ENCODE measurements at places on chromosomes 1 and 21.
A peak's percentile ranks its signal among the peaks of the same experiment; 100 is the strongest.

GRCh38 chr1:85275701-85276214, 674 bp downstream of the BCL10 start:
- DNase-seq, result no peak

GRCh38 chr1:244536316-244536715, 75.2 kb downstream of the CATSPERE start:
- no peak for DNase-seq

- DNase-seq, result no peak
These were observed 186.7 kb downstream of the TOMM20 start for GRCh38 chr1:234942012-234942332.

- peak; percentile 92 for DNase-seq
These were observed at the start of gene HSD11B1 for GRCh38 chr1:209704584-209704983. TSS of gene HSD11B1 (plus strand) at chr1:209704846. CDS start at chr1:209704943, 97 bp downstream.

GRCh38 chr1:116502671-116503314, 68.0 kb downstream of the CD58 start:
- no peak for DNase-seq

DNA sequence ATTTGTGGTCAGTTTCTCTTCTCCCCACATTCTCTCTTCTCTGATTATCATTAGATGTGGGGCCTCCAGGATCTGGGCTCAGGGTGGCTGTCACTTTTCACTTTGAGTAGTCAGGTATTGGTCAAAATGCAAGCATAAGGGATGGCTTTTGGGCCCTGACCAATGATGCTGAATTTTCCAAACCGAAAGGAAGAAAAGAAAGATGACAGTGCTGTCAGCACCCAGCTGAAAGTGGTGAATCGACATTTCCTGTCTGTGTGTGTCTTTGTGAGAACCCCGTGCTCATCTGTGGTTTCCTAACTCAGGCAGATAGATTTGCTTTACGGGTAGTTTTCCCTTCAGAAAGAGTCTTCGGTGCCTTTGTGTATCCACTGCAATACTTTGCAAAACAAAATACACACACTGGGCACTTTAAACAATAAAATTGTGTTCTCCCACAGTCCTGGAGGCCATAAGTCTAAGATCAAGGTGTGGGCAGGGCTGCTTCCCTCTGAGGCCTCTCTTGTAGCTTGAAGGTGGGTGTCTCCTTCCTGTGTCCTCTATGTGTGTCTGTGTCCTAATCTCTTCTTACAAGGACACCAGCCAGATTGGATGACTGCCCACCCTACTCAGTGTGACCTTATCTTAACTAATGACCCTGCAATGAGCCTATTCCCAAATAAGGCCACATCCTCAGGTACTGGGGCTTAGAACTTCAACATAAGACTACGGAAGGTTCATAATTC, 274.8 kb upstream of the AJAP1 start:
- DNase-seq, result no peak

- DNase-seq, result no peak
These were observed 19.4 kb downstream of the ZBTB40 start for GRCh38 chr1:22471078-22471477.

GRCh38 chr21:45178070-45178608, 103.8 kb downstream of the ADARB1 start:
- DNase-seq, result no peak

DNA sequence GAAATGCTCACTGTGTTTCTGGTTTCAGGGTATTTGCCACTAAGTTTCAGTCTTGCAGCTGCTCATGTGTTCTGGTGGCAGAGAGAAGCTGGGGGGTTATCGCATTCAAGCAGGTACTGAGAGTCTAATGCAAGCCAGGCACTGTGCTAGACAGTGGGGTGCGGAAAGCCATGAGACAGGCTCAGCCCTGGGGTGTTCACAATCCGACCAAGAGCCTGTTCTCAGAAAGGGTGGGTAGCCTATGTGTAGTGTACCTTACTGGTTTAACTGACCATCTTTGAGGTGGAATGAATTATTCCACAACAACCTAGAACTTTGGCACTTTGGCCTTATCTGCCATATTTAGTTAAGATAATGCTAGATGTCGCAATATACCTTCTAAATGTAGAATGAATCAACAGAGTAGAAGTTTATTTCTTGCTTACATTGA, 55.3 kb upstream of the ROR1 start:
- peak; percentile 26 for DNase-seq

GRCh38 chr21:32954353-32954752, 71.4 kb upstream of the OLIG2 start:
- DNase-seq, result no peak
